ENCODE measurements at places on chromosomes 1 and 21.

- DNase-seq: no peak
These were observed 44.5 kb downstream of the TRIM33 start for GRCh38 chr1:114466334-114467014.

- no peak for DNase-seq
These were observed 468.5 kb downstream of the PCP4 start for GRCh38 chr21:40335704-40336103.

DNA sequence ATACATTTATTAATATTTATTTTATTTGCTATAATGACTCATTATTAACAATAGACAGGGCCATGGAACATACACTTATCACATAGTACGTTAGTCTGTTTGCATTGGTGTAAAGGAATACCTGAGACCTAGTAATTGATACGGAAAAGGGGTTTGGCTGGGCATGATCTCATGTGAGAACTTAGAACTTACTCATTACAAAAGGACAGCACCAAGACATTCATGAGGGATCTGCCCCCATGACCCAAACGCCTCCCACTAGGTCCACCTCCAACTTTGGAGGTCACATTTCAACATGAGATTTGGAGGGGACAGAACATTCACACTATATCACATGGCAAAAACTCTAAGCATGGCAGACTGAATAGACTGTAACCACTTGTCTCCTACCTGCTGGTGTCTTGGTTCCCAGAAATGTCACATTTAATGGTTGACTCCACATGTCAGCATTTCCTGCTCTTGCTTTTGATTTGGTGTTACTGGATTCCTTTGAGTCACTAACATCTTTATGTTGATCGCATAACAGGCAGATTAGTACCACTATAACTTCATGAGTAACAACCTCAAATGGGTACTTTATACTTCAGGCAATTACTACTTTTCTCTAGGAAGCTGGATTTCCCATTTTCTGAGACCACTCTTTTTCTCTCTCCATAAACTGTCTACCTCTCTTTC is 3.5 kb upstream of the C1orf116 start:
- no peak for DNase-seq

- DNase-seq: no peak
These were observed 18.8 kb downstream of the FAM76A start for GRCh38 chr1:27744556-27744955.

- no peak for DNase-seq
These were observed 72.4 kb downstream of the MATN1 start for GRCh38 chr1:30650968-30651320.

- no peak for DNase-seq
These were observed 211.1 kb downstream of the CAMTA1 start for GRCh38 chr1:6996371-6996770.

- DNase-seq: no peak
These were observed 13.0 kb downstream of the IFI6 start for GRCh38 chr1:27658951-27659496.

DNA sequence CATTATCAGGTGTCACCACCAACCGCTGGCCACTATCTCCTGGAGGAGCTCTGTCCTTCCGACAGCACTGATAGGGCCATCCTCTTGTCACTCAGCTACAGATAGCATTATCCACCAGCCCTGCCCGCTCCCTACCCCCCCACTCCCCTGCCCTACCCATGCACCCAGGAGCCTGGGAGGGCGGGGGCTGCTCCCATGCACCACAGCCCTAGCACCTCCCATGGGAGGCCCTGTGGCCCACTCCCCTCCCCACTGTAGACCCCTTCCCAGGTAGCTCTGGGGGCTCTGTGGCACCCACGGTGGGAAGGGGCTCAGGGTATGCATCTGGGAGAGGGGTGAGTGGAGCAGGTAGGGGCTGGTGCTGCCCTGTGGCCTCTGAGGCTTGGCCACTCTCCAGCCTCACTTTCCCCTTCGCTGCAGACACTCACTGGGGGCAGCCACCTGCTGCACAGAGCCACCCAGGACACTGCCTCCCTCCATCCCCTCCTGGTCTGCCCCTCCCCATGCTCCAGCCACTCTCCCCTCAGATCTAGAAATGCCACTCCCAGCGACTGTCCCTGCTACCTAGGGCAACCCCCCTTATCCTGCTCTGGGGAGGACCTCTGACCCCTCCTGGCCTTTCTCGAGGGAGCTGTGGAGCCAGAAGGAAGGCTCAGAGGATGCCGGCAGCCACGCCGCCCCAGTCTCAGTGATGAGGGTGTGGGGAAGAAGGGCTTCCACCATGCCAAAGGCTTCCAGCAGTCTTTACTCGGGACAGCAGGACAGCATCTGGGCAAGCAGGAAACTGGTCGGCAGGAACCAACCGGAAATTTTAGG is 58.5 kb downstream of the WNT9A start:
- no peak for DNase-seq

DNA sequence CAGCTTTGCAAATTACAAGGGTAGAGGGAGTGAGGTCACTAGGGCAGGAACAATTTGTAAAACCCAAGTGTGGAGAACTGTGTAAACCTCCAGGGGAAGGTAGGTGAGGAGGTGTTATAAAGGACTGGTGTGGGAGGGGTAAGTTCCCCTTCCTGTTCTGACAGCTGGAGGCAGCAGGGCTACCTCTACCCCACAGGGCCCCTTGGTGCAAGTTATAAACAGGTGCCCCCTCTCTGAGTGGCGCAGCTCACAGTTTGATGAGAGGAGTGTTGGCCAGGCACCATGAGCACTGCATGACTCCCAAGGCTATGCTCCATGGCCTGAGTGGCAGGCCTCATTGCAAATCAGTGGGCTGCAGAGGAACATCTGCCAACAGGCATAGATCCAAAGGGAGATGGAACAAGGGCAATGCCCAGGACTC is 41.0 kb downstream of the MFSD2A start:
- DNase-seq: no peak

DNA sequence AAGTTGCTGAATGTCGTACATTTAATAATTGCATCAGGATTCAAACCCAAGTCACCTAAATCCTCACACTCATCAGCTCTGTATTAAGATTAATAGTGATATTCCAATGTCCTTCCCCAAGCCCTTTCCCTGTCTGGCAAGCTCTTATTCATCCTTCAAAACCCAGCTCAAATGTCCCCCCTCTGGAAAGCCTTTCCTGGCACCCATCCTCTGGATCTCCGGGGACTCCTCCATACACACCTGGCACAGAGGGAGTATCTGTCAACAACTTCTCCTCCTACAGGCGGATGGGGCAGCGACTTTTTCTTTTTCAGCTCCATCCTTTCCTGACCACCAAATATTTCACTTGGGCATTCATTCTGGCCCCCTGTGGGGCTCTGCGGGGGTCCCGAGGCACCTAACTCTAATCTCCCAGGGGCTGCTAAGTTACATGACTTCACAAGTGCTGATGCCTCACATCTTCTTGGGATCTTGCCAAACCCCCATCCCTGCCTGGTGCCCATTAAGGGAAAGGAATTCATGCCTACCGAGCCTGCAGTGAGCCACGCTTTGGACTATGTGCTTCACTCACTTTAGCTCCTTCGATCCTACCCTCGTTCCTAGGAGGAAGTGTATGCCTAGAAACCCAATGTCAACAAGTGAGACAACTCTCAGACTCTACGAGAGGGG is 15.2 kb downstream of the TINAGL1 start:
- no peak for DNase-seq
